Fibroblast of skin of left biceps (primary cell): ENCODE measurements at places on chromosomes 5 and 9.

- no peak for DNase-seq
Observed at GRCh38 chr5:37836592-37837413, 3.0 kb downstream of the GDNF start.

DNA sequence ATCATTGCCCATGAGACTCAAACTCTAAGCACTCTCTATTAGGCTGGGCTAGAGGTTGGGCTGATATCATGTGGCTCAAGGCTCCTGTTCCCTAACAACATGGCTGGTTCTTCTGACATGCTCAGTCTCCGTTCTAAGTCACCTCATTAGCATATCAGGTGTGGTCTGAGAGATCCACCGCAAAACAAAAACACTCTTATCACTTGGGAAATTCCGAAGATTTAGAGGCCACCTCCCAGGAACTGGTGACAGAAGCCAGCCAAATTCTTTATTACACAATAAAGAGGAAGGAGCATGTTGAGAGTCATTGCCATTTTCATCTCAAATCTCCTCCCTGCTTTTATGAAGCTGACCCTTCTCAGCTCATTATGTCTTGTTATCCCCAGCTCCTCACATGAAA is 107.6 kb downstream of the MSX2 start:
- DNase-seq = no peak

DNA sequence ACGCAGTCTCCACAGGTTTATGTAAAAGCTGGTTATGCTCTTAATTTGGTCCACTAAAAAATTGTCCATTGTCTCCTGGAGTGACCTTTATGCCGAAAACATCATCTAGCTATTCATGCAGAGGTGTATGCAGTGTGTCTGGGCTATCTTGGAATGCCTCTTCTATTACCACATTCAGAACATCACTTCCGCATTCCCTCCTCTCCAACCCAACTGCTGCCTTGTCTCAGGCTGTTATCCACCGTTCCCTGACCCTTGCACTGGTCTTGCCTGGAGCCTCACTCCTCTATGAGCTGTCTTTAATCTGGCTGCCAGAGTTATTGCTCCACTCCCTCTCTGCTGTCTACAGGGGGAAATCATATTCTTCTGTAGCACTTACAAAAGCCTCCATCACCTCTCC is 214.1 kb upstream of the ANKRD55 start:
- no peak for DNase-seq

DNA sequence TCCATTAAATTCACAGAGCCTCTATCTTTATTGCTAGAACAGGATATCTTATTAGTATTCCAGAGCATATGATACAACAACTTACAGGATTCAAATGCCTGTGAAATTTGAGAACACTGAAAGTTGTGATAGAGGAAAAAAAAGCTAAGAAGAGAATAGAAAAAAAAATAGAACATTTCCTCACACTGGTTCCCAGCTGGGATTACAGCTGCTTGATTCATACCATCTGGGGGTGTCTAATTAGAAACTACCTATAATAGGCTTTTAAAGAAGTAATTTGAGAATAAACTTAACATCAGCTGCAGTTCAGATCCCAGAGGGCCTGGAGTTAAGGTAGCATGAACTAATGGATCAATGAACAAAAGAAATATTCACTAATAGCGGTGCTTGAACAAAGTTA is 922.0 kb downstream of the CDH12 start:
- no peak for DNase-seq

GRCh38 chr5:7376871-7377270 is 19.1 kb upstream of the ADCY2 start:
- DNase-seq = no peak

- no peak for DNase-seq
Observed at GRCh38 chr5:172106511-172107356, 81.3 kb downstream of the STK10 start.

GRCh38 chr9:112104901-112105300 is 70.2 kb downstream of the SUSD1 start:
- DNase-seq = no peak

- DNase-seq = peak; percentile 37
Observed at GRCh38 chr9:116318468-116319374, 165.1 kb downstream of the PAPPA start.

DNA sequence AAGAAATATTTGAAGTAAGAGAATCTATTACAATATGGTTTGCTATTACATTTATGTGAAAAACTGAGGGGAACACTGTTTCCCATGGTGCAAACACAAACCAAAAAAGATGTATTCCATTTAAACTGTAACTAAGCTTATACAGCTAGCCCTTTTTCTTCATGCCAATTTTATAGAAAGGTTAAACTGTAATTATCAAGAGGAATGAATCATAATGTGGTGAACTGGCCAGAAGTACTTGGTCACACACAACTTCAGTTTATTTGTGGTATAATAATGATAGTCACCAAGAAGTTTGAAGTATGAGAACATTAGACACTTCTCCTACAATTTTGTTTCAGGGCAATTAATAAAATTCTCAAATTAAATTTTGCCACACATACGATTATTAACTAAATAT is 177.9 kb downstream of the XRCC4 start:
- DNase-seq = no peak
